HTR-8/SVneo (cell line): ENCODE measurements at places on chromosomes 11 and 22.

- DNase-seq: no peak
These were observed 3.1 kb downstream of the RELT start for GRCh38 chr11:73379189-73379880.

DNA sequence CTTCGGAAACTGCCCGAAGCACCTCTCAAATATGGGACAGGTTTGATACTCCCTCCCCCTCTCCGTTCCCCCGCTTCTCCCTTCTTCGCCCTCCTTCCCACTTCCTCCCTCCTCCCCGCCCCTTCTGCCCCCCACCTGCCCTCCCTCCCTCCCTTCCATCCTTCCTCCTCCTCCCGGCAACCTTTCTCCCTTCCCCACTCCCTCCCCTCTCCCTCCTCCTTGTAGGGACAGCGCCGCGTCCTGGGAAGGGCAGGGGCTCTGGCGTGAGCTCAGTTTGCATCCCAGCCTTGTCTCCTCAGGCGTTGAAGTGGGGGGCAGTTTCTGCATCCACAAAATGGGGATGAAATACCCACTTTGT, 6.1 kb upstream of the NFAM1 start:
- no peak for DNase-seq

DNA sequence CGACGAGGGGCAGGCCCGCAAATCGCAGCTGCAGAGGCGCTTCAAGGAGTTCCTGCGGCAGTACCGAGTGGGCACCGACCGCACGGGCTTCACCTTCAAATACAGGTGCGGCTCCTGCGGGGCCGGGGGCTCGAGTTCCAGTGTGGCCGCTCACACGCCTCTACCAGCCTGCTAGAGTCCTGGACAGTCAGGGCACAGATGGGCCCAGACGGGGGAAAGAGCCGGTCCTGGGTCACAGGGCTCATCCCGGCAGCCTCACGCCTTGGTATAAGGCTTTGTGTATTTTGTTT, 506 bp downstream of the MCM5 start:
- DNase-seq: no peak

- DNase-seq: no peak
These were observed at the start of gene FAM181B for GRCh38 chr11:82733444-82734119. TSS of gene FAM181B (minus strand) at chr11:82733864. CDS start at chr11:82733729, 135 bp downstream.

- DNase-seq: no peak
These were observed 2.7 kb upstream of the SREBF2 start for GRCh38 chr22:41830174-41830573.

- DNase-seq: no peak
These were observed 7.0 kb downstream of the SERPING1 start for GRCh38 chr11:57604296-57605027.

DNA sequence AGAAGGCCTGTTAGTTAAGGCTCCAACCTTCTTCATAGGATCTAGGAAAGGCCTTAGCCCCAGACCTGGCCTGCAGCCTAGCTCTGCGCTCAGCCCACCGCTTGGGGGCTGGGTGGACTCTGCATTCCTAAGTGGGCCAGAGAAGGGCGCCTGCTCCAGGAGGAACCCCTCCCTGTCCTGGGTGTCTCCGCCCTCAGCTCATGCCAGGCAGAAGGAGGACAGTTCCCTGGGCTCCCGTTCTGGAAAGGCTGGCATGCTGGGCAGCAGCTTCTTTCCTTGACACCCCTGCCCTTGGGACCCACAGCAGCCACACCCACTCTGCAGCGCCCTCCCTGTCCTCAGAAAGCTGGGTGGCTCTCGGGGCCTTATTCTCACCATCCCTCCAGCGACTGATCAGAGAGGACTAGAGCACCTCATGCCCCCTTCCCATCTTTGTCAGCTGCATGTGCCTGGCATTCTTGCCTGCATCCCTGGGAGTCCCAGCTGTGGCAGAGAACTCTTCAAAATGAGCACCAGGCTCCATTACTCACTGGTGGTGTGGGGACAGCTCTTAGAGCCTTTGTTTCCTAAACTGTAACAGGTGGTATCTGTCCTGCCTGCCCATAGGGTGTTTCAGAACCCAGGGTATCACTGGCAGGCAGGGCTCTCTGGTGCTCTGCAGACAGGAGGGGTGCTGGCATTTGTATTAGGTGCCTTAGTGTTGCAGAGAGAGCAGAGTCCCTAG, 20.3 kb upstream of the MYRF start:
- DNase-seq: no peak

DNA sequence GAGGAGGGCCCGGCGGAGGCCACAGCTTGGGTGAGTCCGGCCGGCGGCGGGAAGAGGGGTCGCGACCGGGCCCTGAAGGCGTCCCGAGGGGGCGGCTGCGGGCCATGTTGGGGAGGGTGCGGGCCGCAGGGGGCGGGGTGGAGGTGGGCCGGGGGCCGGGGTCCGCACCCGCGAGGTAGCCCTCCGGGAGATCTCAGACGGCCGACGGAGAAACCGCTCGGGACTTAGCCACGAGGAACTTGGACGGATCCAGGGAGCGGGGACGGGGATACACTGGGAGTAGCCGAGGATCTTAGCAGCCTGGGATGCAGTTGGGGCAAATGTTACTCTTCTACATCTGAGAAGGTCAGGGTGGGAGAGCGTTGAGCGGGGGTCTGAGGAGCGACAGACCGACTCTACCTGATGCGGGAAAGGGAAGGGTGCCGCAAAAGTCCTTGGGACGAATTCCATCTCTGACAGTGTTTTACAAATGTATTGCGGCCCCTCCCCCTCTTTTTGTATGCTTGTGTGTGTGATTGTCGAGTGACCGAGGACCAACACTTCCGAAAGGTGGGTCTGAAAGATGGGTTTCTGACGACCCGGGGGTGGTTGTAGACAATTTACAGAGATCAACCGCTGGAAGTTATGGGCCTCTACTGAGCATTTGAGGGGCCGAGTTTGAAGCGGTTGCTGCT, 658 bp downstream of the STIP1 start:
- no peak for DNase-seq

- no peak for DNase-seq
These were observed 10.4 kb downstream of the TMPRSS6 start for GRCh38 chr22:37098976-37099591.

DNA sequence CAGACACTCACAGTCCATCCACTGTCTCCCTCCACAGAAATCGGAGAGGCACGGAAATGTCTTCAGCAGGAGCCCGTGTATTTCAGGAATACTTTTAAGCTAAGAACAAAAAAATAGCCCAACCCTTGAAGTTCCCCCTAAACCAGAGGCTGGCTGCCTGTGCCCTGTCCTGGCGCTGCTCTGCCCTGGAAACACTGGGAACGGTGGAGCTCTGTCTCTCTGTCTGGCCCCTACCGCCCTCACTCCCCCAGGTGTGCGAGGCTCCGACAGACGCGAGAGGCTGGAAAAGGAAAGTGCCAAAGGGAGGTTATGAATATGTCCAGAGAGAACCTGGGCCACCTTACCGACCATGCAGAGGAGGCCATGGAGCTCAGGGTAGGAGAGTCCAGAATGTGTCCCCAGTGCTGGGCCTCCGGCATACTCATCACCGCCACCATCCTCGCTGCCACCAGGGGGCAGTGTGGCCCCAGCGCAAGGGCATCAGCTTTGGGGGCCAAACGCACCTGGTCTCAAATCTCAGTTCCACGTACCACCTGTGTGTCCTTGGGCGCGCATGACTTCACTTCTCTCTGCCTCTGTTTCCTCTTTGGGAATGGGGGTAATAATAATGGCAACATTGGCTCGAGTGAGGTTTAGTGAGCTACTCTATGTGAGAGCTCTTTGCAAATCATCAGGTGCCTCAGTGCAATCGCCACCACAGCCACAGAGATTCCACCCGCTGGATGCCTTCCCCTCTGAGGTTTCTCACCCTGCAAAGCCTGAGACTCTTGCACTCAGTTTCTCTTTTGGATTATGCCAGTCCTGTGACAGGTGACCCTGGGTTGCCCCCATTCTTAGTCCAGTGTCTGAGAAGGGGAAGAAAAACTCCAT, 10.4 kb upstream of the SLCO2B1 start:
- peak; percentile 63 for DNase-seq

DNA sequence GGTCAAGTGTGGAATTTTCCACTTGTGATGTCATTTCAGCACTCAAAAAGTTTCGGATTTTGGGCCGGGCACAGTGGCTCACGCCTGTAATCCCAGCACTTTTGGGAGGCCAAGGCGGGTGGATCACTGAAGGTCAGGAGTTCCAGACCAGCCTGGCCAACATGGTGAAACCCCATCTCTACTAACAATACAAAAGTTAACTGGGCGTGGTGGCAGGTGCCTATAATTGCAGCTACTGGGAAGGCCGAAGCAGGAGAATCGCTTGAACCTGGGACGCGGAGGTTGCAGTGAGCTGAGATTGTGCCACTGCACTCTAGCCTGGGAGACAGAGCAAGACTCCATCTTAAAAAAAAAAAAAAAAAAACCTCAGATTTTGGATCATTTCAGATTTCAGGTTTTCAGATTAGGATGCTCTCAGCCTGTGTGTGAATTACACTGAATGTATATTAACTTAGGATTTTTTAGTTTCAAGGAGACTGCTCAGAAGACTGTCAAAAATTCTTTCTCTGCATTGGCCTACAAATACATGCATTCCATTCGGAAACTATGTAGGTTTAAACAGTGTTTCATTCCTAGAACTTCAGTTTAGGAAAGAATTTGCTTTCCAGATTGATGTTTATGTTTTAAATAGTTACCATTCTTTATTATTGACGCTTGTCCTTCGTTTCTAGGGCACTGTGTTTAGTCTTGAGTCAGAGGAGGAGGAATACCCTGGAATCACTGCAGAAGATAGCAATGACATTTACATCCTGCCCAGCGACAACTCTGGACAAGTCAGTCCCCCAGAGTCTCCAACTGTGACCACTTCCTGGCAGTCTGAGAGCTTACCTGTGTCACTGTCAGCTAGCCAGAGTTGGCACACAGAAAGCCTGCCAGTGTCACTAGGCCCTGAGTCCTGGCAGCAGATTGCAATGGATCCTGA, 48.0 kb downstream of the BID start:
- DNase-seq: no peak

DNA sequence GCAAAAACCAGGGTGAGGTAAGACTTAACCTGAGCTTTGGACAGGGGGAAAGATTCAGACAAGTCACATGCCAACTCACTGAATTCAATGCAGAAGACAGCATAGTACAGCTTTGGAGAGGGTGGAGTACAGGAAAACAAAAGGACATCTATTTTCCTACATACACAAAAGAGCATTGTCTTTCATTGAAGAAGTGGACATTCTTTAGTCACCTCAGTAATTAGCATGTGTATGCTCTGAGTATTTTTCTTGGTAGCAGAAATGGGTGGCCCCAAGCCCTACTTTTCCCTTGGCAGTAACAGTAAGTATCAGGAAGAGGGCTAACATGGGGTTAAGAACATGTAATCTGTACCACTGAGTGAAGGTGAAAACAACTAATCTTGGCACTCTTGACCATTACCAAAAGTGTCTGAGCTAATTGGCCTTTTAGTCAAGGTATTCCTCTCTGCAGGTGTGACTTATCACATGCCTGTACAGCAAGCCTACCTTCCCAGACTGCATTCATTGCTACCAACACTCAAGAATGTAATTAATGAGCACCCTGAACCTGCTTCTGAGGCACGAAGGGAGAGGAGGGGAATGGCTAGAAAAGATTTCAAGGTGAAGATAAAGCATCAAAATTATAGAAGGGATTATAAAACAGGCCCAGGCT, 33.9 kb downstream of the SYTL2 start:
- no peak for DNase-seq

DNA sequence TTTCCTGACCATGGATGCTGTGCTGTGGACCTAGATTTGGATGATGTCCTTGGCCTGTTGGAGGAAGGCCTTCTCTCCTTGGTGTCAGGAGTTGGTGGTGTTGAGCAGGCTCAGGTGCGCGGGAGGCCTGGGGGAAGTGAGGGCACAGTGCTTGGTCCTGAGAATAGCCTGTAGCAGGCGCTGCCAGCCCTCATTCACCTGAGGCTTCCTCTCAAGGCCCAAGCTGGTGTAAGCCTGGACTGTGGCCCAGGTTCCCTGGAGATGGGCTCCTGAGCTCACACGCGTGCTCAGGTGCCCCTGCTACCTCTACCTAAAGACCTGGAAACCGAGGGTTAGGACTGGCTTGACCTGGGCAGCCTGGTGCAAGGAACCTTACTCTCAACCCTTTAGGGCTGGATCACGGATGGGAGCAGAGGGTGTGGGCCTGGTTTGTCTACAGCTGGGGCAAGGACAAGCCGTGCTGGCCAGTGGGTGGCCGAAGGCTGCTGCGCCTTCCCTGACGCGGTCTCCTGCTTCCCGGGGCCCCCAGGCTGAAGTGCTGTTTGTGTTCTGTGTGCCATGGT, 7.8 kb upstream of the GRAMD4 start:
- no peak for DNase-seq

DNA sequence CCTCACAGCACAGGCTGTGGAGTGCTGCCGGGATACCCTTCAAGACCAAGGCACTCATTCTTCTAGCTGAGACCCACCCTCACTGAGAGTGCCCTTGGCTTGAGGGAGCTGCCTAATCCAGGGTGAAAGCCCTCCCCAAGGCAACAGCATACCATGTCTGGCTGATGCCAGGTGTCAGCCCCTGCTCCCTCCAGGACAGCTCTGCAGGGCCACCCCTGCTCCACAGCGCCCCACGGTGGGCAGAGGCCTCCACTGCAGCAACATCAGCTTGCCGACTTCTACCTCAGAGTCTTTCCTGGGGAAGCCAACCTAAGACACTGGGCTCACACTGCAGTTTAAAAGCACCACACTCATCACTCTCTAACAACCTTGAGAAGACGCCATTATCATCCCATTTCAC, 29.0 kb downstream of the TTLL1 start:
- DNase-seq: peak; percentile 27

- DNase-seq: no peak
These were observed 8.6 kb downstream of the TCN1 start for GRCh38 chr11:59857439-59858434.

DNA sequence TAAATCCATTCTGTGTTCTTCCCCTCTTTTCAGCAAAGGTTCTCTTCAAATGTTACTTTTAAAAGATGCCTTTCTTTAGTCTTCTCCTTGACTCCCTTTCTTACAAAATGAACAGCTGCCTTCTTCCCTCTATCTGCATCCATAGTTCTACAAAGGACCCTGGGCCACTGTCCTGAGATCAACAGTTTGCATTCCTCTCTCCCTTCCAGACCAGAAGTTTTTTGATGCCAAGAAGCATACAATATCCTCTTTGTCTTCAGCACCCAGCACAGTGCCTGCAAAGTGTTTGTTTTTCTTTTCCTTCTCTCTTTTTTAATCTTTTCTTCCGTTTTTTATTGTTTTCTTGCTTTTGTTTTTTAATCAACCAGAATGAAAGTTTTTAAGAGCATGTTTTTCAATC, 183.5 kb upstream of the SNX19 start:
- DNase-seq: no peak

GRCh38 chr11:100753172-100753543, 66.1 kb downstream of the ARHGAP42 start:
- peak; percentile 36 for DNase-seq

GRCh38 chr22:49148895-49149418, 678.7 kb downstream of the BRD1 start:
- no peak for DNase-seq

DNA sequence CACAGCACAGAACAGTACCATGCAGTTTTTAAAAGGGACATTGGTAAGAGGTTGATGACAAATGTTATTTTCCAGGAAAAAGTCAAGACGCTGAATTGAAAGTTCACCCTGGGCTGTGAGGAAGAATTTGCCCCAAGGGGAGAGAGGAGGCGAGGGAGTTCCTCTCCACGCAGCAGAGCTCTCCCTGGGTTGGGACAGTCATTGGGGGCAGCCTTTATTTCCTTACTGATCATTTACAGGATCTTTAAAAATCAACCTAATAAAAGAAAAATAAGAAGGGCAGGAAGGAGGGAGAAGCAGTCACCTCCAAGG, 49.9 kb upstream of the WNT7B start:
- no peak for DNase-seq
